ENCODE measurements at places on chromosomes 4 and X.

- DNase-seq: no peak
- H3K36me3 ChIP-seq: no peaks in the 10 kb centered on the region
- H3K27me3 ChIP-seq: no peaks in the 10 kb centered on the region
- H3K4me1 ChIP-seq: no peaks in the 10 kb centered on the region
Observed at GRCh38 chr4:57308301-57308700, 198.1 kb upstream of the IGFBP7 start.

DNA sequence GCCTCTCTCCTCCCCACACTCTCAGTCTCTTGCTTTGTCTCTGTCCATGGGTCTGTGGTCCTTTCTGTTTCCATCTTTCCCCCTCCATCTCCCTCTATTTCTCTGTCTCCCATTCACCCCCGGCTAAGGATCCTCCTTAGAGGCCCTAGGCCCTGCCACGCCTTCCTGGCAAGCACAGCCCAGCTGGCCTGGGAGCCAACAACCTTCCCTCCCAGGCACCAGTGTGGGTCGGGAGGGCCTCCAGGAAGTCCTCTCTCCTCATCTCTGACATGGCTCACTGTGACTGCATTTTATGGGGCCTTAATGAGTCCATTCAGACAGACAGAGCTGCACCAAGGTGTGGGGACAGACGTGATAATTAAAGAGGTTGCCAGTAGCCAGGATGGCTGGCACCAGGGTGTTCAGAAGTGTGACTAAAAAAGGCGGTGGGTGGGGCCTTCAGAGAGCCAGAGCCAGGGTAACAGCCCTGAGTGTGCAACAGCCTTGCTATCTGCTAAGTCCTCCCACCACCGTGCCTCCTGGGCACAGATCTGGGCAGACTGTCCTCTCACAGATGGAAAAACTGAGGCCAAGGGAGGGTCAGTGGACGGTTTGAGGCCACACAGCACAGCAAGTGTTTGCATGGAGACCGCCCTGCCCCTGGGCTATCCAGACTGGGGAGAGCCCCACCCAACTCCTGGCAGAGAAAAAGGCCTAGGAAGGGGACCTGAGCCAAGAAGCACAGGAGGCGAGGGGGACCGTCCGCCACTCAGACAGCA is 31.5 kb downstream of the BLOC1S4 start:
- H3K27me3 ChIP-seq: no peaks in the 10 kb centered on the region
- no peaks in the 10 kb centered on the region for H3K36me3 ChIP-seq
- peaks cover 15% of the 10 kb centered on the region for H3K4me1 ChIP-seq

- H3K4me3 ChIP-seq: no peak overlapping the region
- no peaks in the 10 kb centered on the region for H3K4me1 ChIP-seq
Observed at GRCh38 chr4:166482758-166483157, 609.7 kb downstream of the TLL1 start.

DNA sequence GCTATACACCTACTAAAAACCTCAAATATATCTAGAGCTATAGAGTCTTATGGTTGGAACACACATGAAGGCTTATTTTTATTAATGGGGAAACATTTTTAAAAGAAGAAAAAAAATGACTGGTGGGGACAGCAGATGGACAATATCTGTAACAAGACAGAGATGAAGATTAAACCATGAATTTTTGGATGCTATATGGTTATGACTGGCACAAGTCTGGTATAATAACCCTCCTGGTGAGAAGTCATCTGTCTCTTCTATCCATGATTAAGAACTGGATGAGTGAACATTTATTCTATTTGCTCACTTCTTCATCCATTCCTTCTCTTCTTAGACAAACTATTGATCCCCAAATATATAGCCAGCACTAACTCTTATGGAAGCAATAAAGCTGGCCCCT is 104.4 kb downstream of the EFHC2 start:
- no peaks in the 10 kb centered on the region for H3K27me3 ChIP-seq
- H3K36me3 ChIP-seq: no peaks in the 10 kb centered on the region
- H3K27ac ChIP-seq: no peak overlapping the region
- no peak overlapping the region for H3K4me3 ChIP-seq
- DNase-seq: no peak

DNA sequence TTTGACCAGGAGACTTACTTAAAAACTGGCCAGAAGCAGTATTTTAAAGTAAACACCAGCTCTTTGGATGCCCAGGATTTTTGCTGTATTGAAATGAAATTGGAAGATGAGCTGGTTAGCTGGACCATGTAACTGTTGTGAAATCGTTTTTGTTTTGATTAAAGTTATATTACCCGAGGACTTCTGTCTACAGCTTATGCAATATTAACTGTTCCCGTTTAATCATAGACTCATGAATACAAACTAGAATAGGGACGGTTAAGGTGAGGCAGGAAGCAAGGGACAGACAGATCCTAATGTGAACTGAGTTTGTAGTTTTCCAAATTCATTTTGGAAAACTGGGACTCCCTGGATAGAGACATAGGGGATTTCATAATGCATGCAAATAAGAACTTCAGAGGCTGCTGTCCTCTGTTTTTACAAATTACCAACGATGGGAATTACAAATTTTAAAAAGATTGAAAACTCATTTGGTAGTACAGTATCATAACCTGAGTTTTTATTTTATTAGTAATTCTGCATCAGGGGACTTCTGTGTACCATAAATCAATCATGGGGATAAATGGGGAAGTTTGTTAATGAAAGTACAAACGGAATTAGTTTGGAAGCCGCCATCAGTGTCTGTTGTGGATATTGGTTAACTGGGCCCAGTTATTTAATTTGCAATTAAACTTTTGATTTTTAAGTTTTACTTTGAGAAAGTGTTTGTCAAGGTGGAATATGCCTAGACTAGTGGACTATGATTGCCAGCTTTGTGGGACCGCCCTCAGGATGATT is 304.4 kb downstream of the AFF2 start:
- no peaks in the 10 kb centered on the region for H3K27me3 ChIP-seq
- no peak for DNase-seq
- H3K27ac ChIP-seq: no peak overlapping the region
- H3K4me1 ChIP-seq: no peaks in the 10 kb centered on the region
- no peaks in the 10 kb centered on the region for H3K36me3 ChIP-seq
- no peak overlapping the region for H3K4me3 ChIP-seq
